ENCODE measurements at places on chromosomes 6 and 20. TPM values are rescaled to one million over a fixed set of nuclear protein-coding genes. Genes with fewer than 3 reads are reported as not detected.
A peak's percentile ranks its signal among the peaks of the same experiment; 100 is the strongest.

- no peaks in the 10 kb centered on the region for H3K4me1 ChIP-seq
- H3K27me3 ChIP-seq: no peaks in the 10 kb centered on the region
- no peak overlapping the region for H3K4me3 ChIP-seq
- H3K27ac ChIP-seq: no peak overlapping the region
- H3K36me3 ChIP-seq: no peaks in the 10 kb centered on the region
- DNase-seq: no peak
Observed at GRCh38 chr6:144346719-144347447, 61.7 kb downstream of the UTRN start.

DNA sequence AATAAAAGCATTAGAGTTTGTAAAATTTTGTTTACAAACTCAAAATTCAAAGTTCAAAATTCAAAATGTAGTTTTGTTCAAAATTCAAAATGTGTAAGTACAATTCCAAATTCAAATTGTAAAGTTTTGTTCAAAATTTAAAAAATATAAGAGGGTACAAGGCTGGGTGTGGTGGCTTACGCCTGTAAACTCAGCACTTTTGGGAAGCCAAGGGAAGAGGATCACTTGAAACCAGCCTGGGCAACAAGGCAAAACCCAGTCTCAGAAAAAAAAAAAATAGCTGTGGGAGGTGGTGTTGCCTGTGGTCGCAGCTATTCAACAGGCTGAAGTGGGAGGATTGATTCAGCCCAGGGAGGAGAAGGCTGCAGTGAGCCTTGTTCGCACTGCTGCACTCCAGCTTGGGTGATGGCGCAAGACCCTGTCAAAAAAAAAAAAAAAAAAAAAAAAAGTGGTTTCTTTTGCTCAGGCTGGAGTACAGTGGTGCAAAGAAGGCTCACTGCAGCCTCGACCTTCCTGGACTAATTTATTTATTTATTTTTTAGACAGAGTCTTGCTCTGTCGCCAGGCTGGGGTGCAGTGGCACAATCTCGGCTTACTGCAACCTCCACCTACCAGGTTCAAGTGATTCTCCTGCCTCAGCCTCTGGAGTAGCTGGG, 5.4 kb upstream of the ZBTB12 start:
- H3K36me3 ChIP-seq: no peaks in the 10 kb centered on the region
- H3K27me3 ChIP-seq: no peaks in the 10 kb centered on the region
- no peak for DNase-seq
- H3K4me3 ChIP-seq: no peak overlapping the region
- H3K4me1 ChIP-seq: no peaks in the 10 kb centered on the region

GRCh38 chr6:12576389-12576788, 140.2 kb upstream of the PHACTR1 start:
- H3K4me1 ChIP-seq: no peaks in the 10 kb centered on the region
- H3K27ac ChIP-seq: no peak overlapping the region
- no peak for DNase-seq
- no peaks in the 10 kb centered on the region for H3K27me3 ChIP-seq

DNA sequence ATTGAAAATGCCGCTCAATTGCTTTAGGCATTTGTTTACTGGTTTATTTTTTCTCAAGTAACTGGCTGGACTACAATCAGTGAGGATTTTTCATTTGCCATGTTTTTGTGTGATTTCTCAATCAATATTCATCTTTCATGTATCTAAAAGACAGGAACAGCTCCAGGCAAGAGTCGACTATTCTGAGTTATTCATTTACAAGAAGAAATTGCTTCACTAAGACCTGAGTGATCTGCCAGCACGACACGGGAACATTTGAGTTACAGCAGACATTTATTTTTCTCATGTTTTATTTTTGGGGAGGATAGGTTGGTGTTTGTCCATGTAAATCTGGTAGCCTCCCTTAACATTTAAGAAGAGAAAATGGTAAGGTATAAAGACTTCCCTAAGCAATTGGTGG, 124.1 kb downstream of the CBLN4 start:
- H3K36me3 ChIP-seq: no peaks in the 10 kb centered on the region
- no peaks in the 10 kb centered on the region for H3K27me3 ChIP-seq
- H3K4me3 ChIP-seq: no peak overlapping the region
- no peak for DNase-seq
- no peak overlapping the region for H3K27ac ChIP-seq

DNA sequence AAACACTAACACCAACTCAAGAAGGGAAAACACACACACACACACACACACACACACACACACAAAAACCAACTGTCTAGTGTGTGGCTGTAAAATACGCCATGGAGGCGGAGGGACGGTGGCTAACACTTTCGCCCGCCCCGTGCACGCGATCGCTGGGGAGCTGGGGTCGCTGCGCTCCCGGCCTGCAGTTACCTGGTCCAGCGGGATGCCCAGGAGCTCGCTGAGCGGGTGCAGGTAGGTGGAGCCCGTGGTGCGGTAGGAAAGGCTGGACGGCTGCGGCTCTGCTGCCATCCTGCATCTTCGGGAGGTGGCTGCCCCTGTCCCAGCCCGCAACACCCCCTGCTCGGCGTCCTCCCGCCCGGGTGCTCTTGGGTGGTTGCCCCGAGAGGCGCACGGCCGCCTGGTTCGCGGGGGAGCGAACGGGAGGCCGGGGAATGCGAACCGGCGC, 303 bp downstream of the MBOAT1 start:
- H3K4me1 ChIP-seq: peaks cover 23% of the 10 kb centered on the region
- H3K27ac ChIP-seq: peak overlapping the region; percentile 96
- H3K27me3 ChIP-seq: no peaks in the 10 kb centered on the region
- H3K4me3 ChIP-seq: peak overlapping the region; percentile 75

DNA sequence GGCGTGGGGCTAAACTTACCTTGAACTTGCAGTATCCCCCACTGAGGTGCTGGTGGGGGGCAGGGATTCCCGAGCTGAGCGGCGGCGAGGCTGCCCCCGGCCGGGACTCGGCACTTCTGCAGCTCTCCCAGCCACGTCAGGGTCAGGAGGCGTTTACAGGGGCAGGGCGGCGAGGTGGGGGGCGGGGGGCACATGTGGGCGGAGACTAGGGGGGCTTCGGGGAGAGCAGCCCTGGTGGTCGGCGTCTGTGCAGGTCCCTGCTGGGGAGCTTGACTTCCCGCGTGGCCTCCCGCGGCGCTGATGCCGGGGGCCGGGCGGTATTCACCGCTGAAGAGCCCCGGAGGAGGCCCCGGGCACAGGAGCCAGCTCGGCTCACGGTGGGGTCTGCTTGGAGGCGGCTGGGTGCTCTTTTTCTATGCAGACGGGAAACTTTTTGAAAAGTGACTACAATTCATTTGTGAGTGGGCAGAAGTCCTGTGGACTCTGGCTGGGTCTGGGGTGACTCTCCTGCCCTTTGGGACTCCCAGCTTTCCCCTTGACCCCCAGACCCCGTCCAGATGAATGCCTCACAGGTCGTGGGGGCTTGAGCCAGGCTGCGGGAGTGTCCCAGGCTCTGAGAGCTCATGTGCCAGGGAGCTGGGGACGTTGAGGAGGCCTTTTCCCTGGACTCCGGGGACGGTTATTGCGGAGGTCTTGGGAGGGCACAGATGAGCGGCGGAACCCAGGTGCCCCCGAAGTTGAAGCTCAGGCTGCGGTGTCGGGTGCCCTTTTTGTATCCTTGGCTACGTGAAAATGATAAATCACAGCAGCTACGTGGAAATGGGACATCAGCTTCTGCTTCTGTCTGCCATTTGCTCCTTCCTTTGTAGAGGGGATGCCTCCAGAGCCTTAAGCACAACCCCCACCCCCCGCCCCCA, 75.9 kb upstream of the GATA5 start:
- no peak for DNase-seq
- no peaks in the 10 kb centered on the region for H3K4me1 ChIP-seq
- H3K27me3 ChIP-seq: peaks cover 52% of the 10 kb centered on the region
- peak overlapping the region; percentile 26 for H3K4me3 ChIP-seq
- no peak overlapping the region for H3K27ac ChIP-seq
- H3K36me3 ChIP-seq: no peaks in the 10 kb centered on the region

DNA sequence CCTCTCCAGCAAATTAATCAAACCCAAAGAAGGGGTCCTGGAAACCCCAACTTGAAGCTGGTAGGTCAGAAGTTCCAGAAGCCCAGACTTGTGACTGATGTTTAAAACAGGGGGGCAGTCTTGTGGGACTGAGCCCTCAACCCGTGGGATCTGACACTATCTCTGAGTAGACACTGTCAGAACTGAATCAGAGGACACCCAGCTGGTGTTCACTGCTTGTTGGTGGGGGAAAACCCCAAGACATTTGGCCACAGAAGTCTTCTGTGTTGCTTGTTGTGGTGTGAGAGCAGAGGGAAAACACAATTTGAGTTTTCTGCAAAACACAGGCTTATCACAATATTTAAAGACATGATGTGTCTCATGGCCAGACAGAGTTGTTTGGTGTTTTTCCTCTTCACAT, 29.9 kb downstream of the KIF13A start:
- DNase-seq: no peak
- H3K4me3 ChIP-seq: no peak overlapping the region
- no peaks in the 10 kb centered on the region for H3K27me3 ChIP-seq
- no peaks in the 10 kb centered on the region for H3K4me1 ChIP-seq
- no peak overlapping the region for H3K27ac ChIP-seq

- H3K4me1 ChIP-seq: no peaks in the 10 kb centered on the region
- no peak overlapping the region for H3K4me3 ChIP-seq
- H3K27me3 ChIP-seq: no peaks in the 10 kb centered on the region
- H3K36me3 ChIP-seq: no peaks in the 10 kb centered on the region
Observed at GRCh38 chr20:46720776-46721425, 11.5 kb downstream of the SLC2A10 start.

DNA sequence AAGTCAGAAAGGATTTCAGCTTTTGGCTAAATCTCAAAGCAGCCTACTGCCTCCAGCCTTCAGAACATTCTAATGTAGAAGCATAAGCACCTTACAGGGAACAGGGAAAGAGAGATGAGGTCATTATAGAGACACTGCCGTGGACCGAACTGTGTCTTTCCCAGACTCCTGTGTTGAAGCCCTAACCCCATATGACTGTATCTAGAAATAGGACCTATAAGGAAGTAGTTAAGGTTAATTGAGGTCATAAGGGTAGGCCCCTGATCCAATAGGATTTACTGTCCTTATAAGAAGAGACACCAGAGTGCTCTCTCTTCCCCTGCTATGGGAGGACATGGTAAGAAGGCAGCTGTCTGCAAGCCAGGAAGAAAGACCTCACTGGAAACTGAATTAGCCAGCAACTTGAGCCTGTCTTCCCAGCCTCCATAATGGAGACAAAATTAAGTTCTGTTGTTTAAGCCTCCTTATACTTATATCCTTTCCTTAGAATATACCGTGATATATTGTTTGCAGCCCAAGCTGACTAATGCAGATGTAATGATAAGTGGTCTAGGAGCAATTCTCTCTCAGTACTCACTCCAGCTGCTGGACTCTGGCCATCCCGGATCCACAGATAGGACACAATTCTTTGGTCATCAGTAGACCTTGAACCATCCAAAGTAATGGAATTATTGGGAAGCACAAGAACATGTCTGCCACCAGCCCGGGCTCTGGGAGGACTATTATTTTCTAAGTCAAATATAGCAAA, 71.4 kb downstream of the ALDH5A1 start:
- no peak for DNase-seq
- H3K4me3 ChIP-seq: no peak overlapping the region
- no peaks in the 10 kb centered on the region for H3K36me3 ChIP-seq
- H3K4me1 ChIP-seq: no peaks in the 10 kb centered on the region
- H3K27ac ChIP-seq: no peak overlapping the region

GRCh38 chr6:67175101-67175500, 1460.0 kb upstream of the ADGRB3 start:
- no peaks in the 10 kb centered on the region for H3K4me1 ChIP-seq
- H3K4me3 ChIP-seq: no peak overlapping the region
- no peaks in the 10 kb centered on the region for H3K27me3 ChIP-seq
- no peaks in the 10 kb centered on the region for H3K36me3 ChIP-seq
- no peak overlapping the region for H3K27ac ChIP-seq

DNA sequence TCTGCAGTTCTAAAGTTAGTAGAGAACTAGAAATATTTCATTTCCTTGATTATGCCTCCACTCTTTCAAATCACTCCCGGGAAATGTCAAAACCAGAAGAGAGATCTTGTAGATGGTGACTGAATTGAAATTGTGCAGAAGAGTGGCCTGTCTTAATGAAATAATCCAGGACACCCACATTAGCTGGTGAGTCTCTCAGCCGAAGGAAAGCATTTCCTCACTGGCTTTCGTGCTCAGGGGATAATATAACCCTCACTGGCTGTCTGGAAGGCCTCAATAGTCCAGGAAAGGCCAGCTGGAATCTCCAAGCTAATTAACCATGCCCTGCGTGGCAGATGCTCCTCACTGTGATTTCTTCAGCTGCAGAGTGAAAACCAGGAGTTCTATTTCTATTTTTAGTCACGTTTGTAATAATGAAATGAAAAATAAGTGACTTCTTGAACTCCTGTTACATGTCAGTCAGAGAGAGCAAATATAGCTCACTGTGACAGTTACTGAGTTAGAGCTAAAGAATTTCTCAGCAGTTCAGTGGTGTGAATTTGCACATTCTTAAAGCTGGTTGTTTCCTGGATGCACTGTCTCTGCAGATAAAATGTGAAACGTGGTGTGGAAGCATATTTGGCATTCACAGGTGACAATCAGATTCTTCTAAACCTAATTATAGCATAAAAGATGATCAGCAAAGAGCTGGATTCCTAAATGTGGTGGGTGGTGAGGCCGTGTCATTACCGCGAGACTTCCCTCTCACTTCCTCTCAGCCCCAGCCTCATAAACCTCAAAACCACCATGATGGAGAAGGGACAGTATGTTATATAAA, 211.7 kb downstream of the LMBRD1 start:
- no peaks in the 10 kb centered on the region for H3K27me3 ChIP-seq
- H3K27ac ChIP-seq: no peak overlapping the region
- DNase-seq: no peak
- H3K36me3 ChIP-seq: no peaks in the 10 kb centered on the region

DNA sequence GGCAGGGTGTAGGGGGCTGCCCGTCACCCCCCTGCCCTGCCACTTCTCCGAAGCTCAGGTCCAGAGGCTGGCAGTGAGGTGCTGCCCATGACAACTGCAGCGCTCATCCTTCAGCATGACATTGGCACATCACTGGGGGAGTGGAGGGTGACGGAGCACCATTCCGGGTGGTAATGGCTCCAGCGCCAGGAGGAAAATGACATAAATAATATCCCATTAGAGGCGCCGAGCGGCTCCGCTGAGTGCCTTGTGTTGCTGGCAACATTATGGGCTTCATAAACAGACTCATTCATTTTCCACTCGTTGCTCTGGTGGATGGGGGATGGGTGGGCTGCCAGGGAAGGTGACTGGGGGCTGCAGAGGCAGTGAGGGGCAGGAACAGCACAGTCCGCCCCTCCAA, 56.9 kb upstream of the CTNNBL1 start:
- no peaks in the 10 kb centered on the region for H3K36me3 ChIP-seq
- no peak overlapping the region for H3K4me3 ChIP-seq
- no peaks in the 10 kb centered on the region for H3K4me1 ChIP-seq
- no peak overlapping the region for H3K27ac ChIP-seq
- no peak for DNase-seq
- no peaks in the 10 kb centered on the region for H3K27me3 ChIP-seq

- peak; percentile 62 for DNase-seq
- no peak overlapping the region for H3K4me3 ChIP-seq
- H3K36me3 ChIP-seq: no peaks in the 10 kb centered on the region
- H3K27ac ChIP-seq: no peak overlapping the region
Observed at GRCh38 chr6:1436334-1437306, 47.2 kb downstream of the FOXF2 start.

- no peak overlapping the region for H3K27ac ChIP-seq
- H3K4me3 ChIP-seq: no peak overlapping the region
- no peaks in the 10 kb centered on the region for H3K4me1 ChIP-seq
- DNase-seq: no peak
Observed at GRCh38 chr20:34970846-34971560, 15.3 kb downstream of the MYH7B start.

Gene BFSP1
- total RNA-seq: 0.59 TPM

Gene NEDD9
- total RNA-seq: 43.4 TPM

Gene ERMARD
- total RNA-seq: 15.7 TPM

Gene CNKSR3
- 13.1 TPM for total RNA-seq

Gene PLTP
- total RNA-seq: 17.4 TPM

Gene HDGFL1
- not detected for total RNA-seq

Gene LTA
- 0.35 TPM for total RNA-seq

Gene TOX2
- total RNA-seq: 4.0 TPM
